ENCODE measurements at places on chromosomes 2 and 18.

DNA sequence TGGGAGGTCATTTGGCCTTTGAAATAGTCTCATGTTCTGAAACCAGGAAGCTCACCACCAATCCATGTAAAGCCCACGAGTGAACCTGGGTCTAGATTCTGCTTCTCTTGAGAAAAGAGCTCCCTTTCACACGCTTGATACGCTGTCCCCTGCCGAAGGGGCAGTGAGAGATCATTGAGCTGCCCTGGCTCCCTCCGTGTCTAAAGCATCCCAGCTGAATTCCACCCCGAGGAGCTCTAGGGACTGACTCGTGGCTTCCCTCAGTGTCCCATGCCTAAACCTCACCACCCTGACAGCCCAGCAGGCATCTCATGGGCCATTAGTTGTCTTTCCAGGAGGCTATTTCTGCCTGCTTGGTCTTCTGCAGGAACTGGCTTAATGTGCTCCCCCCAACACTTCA lies 68.6 kb downstream of the COL6A3 start:
- DNase-seq, result no peak

GRCh38 chr2:17790536-17790935 lies 25.7 kb upstream of the MSGN1 start:
- no peak for DNase-seq

- DNase-seq, result no peak
Observed at GRCh38 chr2:138440759-138441158, 60.8 kb upstream of the SPOPL start.

DNA sequence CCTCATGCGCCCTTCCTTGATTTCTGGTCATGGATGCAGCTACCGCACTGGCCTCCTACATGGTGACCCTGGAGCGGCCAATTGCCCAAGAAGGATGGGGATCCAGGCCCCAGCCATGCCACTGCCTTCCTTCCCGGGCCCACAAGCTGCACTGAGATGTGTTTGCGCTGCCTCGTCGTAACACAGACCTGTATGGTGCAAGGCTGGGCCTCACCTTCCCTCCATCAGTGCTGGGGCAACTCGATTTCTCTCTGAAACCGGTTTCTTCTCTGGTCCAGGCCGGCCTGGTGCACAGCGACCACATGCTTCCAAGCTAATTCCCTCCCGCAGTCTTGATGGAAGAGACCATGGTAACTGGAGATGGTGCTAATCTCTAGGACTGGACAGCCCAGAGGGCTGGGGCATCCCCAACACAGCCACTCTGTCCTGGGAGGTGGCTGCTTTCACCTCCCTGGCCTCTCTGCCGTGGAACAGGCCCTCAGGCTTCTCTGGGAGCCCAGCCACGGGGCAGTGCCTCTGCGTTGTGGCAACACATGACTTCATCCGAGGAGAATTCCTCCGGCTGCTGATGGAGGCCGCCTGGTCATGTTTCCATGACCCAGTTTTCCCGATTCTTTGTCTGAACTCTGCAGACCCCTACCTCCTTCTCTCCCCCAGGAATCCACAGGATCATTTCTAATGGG lies 184.2 kb downstream of the GLI2 start:
- DNase-seq, result no peak

DNA sequence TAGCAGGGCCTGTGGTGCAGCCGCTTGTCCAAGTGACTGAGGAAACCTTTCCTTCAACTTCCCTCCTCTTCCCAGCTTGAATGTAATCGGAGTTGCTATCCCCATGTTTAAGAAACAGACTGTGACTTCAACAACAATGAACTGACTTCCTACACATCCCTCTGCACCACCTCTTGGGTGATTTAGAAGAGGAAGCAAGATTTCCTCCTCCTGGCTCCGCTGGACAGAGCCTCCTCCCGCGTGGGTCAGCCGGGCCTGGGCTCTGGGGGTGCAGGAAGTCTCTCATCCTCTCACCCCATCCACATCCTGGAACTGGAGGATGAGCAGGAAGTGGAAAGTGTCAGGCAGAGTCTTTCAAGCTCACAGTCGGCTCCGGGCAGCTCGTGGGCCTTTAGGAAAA lies 84.3 kb downstream of the GATA6 start:
- DNase-seq, result no peak

GRCh38 chr2:189157456-189157855 lies 22.1 kb downstream of the COL5A2 start:
- no peak for DNase-seq

- no peak for DNase-seq
Observed at GRCh38 chr18:61541673-61542072, 208.4 kb downstream of the CDH20 start.

GRCh38 chr2:138846216-138846821 lies 66.1 kb upstream of the NXPH2 start:
- DNase-seq, result no peak

GRCh38 chr2:238573065-238573778 lies 146.5 kb downstream of the ASB1 start:
- DNase-seq, result no peak

- DNase-seq, result no peak
Observed at GRCh38 chr2:44573996-44574395, 212.2 kb downstream of the CAMKMT start.

GRCh38 chr2:41909584-41909983 lies 138.2 kb upstream of the PKDCC start:
- no peak for DNase-seq

DNA sequence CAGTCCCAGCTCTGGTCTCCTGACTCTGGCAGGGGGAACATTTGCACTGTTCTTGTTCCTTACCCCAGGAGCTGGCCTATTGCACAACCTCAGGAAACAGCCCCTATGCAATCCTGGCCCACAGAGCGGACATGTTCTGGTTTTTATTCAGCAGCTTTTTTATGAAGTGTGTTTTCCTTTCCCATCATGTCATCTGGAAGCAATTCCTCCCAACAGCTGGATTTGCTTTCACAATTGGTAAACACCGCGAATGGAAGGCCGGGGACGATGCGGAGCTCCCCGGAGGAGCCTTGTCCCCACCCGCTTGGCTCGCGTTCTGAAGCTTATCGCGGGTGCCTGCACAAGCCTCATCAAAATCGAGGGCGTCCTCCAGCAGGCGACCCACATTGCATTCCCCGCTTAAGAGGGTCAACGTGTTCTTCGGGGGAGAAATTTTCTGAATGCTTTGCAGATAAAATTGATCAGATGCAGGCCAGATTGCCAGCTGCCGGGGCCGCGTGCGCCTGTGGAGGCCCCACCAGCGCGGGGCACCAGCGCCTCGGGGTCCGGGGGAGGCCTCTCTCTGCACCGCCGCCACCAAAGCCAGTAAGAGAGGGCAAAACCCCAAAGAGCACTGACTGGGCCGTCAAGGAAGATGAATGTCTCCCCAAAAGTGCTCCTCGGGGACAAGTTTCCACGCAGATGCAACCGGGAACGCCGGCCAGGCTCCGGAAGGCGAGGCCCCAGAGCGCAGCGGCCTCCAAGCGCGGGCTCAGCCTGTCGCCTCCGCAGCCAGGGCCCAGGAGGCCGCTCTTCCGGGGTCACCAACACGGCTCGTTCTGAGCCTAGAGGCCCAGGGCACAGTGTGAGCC lies 60.3 kb upstream of the SP3 start:
- no peak for DNase-seq

Data from thoracic aorta (tissue), 2 donors.